ENCODE measurements at places on chromosomes 11 and 22.

DNA sequence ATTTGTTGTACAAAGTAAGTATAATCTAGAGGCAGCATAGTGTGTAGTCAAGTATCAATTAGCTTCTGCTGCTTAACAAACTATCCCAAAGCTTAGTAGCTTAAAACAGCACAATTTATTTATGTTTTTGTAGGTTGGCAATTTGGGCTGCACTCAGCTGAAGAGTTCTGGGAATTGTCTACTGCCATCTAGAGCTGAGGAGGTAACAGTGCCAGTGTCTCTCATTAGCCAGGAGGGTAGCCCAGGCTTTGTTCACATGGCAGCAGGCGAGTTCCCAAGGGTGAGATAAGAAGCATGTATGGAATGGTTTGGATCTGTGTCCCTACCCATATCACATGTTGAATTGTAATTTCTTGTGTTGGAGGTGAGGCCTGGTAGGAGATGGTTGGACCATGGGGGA is 45.8 kb upstream of the SLN start:
- no peak for DNase-seq

DNA sequence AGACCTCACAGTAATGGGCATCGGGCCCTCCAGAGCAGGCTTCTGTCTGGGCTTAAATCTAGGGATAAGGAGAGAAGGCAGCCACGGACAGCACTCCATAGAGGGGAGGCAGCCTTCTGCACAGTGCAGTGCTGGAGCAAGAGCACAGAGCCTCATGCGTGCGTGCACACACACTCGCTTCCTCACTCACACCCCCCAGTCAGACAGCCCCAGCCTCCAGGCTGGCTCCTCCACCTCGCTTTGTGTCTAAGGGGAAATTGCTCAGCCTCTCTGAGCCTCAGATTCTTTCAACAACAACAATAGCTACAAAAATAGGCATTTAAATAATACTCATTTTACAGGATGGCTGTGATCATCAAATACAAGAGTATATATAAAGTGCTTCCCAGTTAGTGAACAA is 26.7 kb upstream of the ETS1 start:
- no peak for DNase-seq

DNA sequence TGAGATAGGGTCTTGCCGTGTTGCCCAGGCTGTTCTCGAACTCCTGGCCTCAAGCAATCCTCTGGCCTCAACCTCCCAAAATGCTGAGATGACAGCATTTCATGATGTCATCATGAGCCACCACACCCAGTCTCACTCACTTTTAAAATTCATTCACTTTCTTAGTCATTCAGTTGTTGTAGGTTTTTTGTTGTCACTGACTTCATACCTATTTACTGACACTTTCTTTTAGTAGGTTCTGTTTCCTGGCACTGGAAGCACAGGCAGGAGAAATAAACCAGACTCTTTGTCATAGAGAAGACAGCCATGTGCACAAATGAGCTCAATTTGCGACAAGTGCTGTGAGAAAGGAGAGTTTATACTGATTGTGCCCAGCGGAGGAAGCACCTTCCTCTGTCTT is 10.5 kb downstream of the ART5 start:
- no peak for DNase-seq

DNA sequence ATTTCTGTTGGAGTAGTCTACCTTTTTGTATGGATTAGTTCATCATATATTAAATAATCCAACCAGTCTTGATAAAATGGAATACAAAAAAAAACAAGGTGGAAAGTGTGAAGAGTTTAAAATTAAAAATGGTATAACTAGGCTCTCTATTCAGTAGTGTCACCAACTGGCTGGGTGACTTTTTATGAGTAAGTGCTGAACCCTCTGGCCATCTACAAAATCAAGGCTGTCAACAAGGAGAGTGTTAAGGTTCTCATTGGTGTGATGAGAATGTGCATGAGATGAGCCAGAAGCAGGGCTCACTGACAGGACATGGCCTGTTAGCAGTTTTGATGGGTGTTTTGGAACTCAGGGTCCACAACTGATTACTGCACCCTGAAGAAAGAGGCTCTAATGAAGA is 343.2 kb downstream of the AASDHPPT start:
- DNase-seq = no peak

- no peak for DNase-seq
Observed at GRCh38 chr22:46437671-46438440, 99.6 kb downstream of the CELSR1 start.

- DNase-seq = peak; percentile 65
Observed at GRCh38 chr11:121418625-121419114, 33.4 kb upstream of the SORL1 start.

DNA sequence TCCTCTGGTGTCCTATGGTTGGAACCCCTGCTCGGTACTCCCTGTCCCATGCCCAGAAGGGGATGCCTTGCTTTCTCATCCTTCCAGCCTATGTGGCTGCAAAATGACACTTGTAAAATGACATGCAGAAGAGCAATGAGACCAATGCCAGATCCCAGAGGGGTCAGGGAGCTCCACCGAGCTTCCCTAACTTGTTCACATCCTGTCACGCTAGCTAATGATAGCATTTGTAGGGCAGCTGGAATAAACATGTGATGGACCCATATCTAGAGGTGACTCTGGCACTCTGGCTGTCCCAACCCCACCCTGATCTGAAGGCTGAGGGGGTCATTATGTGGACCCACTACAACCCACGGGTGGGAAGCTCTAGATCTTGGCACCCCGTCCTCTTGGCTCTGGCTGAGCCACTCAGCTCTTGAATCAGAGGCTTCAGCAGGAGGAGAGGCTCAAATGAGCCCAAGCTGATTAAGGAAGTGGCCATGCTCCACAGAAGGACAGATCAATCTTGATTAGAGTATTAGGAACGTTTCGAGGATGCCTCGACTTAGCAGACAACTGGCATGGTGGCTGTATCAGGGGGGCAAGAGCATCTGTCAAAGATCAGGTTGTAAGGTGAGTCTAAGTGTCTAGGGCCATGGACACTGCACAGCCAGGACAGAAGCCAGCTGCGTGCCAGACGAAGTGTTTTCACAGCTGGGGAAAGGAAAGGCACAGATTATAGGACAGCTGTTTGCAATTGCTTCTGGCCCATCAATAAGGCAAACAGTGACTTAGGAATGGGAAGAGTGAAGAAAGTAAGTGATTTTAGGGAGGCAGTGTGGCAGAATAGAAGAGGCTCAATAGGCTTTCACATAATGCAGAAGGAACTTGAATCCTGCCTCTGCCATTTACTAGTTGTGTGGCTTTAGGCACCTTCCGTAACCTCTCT is 182.8 kb downstream of the KIRREL3 start:
- DNase-seq = no peak

GRCh38 chr22:31537019-31537535 is 40.7 kb downstream of the SFI1 start:
- DNase-seq = no peak

- DNase-seq = peak; percentile 29
Observed at GRCh38 chr11:65426839-65427690, 4.5 kb downstream of the NEAT1 start.

DNA sequence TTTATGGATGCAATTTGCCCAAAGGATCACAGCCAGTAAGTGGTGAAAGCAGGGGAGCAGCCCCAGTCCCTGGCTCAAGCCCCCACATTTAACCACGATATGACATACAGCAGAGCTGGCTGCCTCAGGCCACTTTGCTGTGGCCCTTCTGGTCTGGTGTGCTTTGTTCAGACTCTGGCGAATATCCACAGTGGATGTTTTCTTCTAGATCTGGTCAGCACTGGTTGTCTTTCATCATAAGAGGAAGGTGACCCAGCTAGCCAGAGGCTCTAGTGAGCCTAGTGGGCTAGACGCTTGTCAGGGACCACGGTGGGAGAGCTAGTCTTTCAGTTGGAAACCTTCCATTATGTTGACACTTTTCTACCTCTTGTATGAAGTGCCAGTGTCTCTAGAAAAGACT is 42.5 kb downstream of the DGCR2 start:
- DNase-seq = no peak

DNA sequence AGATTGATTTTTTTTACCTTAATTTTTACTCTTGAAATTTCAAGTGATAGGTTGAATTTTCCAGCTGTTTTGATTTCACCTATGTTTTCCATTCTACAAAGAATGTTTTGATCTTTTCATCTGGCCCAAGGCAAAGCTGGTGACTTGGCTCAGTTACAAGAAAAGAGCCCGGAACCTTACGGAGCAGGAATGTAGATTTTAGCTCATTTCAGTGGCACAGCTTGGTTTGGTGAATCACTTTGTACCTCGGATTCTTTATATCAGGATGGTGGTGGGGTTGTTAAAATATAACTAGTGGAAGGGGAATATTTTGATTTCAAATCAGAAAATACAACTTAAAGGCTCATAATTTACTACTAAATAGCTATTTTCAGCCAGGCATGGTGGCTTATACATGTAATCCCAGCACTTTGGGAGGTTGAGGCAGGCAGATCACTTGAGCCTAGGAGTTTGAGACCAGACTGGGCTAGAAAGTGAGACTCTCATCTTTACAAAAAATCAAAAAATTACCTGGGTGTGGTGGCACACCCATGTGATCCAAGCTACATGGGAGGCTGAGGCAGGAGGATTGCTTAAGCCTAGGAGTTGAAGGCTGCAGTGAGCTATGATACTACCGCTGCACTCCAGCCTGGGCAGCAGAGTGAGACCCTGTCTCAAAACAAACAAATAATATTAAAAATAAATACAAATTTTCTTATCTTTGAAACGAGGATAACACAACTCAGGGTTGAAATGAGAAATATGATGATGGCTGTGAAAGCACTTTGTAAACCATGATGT is 9.4 kb upstream of the GRIK4 start:
- DNase-seq = no peak

- DNase-seq = no peak
Observed at GRCh38 chr11:83162377-83162776, 5.4 kb downstream of the PCF11 start.

- DNase-seq = no peak
Observed at GRCh38 chr11:113956986-113957385, 17.9 kb upstream of the HTR3A start.

DNA sequence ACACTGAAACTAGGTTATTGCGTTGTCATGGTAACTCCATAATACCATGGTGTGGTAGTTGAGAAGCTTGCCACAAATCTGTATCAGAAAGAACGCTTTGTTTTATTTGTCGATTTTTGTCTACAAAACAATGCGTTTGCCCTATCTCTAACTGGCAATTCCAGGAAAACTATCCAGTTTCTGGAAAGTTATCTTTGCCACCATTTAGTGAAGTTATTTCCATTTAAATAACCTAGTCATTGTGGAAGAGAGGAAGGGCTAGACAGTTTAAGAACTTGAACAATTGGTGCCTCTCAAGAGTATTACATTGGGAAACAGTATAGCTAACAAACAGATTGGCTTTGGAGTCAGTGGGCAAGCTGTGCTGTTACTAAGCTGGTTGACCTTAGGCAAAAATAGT is 7.9 kb downstream of the HSD17B12 start:
- DNase-seq = no peak

GRCh38 chr11:57322256-57323166 is 2.2 kb downstream of the TNKS1BP1 start:
- DNase-seq = no peak

GRCh38 chr11:27697679-27698275 is 2.5 kb downstream of the BDNF start:
- no peak for DNase-seq

DNA sequence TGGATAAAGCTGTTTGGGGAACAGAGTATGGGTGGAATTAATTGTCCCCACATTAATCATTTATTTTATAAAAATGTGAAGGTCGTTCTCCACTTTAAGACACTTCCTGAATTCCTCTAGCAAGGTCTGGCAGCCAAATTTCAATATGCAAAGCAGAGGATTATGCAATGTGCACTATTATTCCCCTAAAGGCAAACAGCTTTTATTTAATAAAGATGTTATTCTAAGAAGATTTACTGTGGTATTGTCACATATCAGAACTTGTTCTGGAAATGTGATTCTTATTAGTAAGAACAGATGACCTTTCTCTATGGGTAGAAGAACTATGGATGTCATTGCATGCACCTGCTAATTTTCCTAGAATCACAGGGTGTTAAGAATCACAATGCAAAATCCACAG is 1128.8 kb upstream of the CCDC90B start:
- no peak for DNase-seq

- DNase-seq = no peak
Observed at GRCh38 chr22:48577014-48577690, 1250.5 kb downstream of the BRD1 start.

- DNase-seq = no peak
Observed at GRCh38 chr11:105328061-105328460, 188.5 kb upstream of the CARD18 start.

DNA sequence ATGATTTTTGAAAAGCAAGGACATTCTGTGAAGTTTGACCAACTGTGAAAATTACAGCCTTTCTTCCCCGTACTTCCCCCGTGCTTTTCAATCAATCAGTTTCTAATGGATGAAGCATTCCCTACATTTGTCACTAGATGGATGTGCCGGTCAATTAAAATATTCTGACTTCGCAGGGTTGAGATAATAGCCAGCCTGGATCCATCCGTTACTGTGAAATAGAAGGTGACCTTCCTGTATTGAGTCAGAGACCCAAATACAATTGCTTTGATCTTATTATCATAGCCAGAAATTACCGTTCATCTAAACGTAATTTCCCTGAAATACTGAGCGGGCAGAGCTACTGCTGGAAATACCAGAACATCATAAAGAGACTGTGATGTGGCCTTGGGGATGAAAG is 21.1 kb upstream of the PARVB start:
- DNase-seq = no peak

- no peak for DNase-seq
Observed at GRCh38 chr11:60310407-60310998, 16.6 kb upstream of the MS4A6E start.

GRCh38 chr22:45629469-45630089 is 42.1 kb upstream of the ATXN10 start:
- no peak for DNase-seq
